DMS79 (cell line): ENCODE measurements at places on chromosomes 5 and 9.

DNA sequence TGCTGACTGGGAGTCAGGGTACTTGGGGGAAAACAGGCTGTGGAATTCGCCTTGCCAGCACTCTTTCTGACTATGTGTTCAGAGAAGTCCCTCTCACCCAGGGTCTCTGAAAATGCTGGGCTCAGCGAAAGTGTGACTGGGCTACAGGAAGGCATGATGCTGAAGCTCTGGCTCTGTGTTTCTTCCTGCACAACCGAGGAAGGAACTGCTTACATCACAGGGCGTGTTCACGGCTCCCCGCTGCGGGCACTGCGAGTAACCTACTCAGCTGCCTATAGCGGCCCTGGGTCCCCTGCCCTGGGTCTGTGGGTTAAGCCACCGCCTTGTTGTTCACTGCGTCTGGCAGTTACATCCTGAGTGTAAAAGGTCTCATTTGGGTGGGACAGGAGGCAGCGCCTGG, 222.4 kb upstream of the IRX4 start:
- no peak for DNase-seq

DNA sequence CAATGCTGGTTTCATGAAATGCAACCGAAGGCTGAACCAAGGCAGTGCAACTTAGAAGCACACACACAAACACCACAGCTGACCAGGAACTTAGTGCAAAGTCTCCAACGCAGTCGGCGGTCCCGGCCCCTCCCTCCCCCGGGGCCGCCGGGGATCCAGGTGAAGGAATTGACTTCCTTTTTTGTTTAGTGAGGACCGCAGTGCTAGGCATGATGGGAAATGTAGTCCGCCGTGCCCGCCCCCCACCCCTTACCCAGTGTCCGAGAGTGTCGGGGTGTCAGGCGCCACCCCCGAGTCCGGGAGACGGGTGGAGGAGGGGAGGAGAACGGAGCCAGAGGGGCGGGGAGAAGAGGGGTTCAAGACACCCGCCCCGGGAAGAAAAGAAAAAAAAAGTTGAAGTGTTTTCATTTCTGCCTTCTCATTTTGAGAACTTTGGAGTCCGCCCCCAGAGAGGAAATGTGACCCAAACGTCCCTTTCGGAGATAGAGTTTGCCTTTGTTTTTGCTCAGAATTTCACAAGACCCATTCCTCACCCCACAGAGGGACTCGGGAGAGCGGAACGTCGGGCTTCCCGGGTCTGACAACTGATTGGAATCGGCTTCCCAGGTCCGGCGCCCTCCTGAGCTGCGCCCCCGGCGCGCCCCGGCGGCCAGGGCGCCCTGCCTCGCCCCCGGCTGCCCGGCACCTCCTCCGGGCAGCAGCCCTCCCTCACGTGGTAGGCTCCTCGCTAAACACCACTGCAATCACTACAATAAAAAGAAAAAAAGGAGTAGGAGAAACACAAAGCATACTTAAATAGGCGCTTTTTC, 2.0 kb downstream of the IER5L start:
- DNase-seq: peak; percentile 66

- DNase-seq: no peak
Measured at GRCh38 chr9:88177371-88177770, 39.1 kb upstream of the SPATA31C2 start.

DNA sequence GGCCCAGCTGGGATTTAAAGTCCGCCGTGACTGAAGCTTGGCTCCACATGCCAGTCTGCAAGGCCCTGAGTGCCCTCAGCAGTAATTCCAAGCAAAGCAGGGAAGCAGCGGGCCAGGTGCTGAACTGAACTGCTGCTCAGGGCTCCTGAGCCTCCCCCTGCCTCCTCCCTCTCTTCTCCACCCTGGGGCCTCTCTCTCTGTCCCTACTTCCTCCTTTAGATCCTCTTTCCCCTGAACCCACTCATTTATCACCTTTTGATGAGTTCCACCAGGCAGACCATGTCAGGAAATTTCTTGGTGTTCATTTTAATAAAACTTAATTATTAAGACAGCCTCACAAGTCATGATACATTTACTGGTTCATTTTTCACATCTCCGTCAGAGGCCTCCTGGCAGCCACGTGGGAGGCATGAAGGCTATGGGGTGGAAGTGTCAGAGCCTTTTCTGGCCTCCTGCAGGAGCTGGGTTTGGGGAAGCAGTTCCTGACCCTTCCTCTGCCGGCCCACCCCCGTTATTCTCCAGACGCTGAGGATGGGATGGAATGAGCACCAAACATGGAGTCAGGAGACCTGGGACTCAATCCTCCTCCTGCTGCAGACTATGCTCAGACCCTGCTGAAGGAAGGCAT, 32.2 kb upstream of the KCNIP1 start:
- DNase-seq: no peak

GRCh38 chr9:134245179-134245578, 80.8 kb upstream of the RNU6ATAC start:
- DNase-seq: no peak

GRCh38 chr9:68704498-68704813, 584 bp upstream of the PIP5K1B start:
- DNase-seq: no peak

GRCh38 chr5:145917288-145917687, 19.1 kb upstream of the SH3RF2 start:
- no peak for DNase-seq

DNA sequence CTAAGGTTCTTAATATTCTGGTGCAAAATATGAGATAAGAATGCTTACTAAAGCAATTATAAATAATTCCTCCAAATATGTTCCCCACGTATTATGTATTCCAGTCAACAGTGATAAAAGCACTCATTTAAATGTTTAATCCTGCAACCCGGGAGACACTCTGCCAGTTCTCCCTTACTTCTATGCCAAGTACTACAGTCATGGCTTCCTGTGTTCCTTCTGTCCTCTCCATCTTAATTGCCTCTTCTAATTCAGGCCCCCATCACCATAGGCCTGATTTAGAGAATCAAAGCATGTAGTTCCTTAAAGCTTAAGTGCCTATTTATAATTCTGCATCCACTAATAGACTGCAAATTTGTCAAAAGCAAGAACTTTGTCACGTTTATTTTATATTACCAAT, 474.8 kb downstream of the SEMA5A start:
- no peak for DNase-seq

GRCh38 chr5:95872346-95873268, 50.1 kb upstream of the GLRX start:
- DNase-seq: no peak

DNA sequence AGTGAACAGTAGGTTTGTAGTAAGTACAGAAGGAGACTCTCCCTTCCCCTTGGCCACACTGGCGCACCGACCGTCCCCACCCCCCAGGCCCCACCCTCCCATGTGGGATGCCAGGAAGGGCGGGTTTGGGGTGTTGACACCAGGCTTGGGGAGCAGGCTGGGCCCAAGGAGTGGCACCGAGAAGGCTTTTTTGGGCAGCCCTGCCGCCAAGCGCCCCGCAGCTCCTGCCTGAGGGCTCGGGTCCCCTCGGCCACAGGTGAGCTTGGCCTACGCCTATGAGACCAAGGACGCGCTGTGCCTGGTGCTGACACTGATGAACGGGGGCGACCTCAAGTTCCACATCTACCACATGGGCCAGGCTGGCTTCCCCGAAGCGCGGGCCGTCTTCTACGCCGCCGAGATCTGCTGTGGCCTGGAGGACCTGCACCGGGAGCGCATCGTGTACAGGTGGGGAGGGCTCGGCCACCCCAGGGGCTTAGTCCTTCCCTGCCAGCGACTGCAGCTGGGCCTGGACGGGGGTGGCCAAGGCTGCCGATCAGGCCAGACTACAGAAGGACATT, 7.3 kb downstream of the GRK6 start:
- no peak for DNase-seq

GRCh38 chr9:104927216-104927911, 591 bp downstream of the ABCA1 start:
- no peak for DNase-seq

GRCh38 chr5:120124961-120125360, 339.1 kb upstream of the PRR16 start:
- DNase-seq: no peak

DNA sequence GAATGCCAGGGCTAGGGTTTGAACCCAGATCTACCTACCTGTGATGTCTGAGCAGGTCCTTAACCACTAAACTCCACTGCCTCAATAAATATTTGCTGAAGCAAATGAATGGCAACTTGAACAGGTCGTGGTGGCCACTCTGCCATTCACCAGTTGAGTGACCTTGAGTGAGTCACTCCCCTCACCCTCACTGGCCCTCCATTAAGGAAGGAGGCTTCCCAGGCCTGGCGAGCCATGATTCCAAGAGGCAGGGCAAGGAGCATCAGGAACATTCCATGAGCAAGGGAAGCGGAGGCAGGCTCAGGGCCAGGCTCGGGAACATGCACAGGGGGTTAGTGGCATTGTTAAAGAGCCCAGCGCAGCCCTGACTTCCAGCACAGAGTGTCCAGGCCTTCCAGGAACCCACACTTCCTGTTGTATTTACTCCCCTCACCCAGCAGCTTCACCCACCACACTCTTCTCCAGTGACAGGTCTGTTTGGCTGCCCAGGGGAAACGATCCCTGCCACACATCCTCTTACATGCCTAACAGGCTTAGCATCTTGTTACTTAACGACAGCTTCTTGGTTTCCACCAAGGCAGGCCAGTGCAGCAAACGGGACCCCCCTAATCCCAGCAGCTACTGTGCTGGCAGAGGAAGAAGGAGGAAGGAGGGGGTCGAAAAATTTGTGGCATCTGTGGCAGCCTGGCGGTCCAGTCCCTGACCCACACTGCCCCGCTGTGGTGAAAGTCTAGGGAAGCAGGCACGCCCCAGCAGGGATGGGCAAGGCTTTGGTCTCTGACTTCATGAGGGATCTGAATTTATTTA, 43.7 kb upstream of the TTC1 start:
- no peak for DNase-seq

DNA sequence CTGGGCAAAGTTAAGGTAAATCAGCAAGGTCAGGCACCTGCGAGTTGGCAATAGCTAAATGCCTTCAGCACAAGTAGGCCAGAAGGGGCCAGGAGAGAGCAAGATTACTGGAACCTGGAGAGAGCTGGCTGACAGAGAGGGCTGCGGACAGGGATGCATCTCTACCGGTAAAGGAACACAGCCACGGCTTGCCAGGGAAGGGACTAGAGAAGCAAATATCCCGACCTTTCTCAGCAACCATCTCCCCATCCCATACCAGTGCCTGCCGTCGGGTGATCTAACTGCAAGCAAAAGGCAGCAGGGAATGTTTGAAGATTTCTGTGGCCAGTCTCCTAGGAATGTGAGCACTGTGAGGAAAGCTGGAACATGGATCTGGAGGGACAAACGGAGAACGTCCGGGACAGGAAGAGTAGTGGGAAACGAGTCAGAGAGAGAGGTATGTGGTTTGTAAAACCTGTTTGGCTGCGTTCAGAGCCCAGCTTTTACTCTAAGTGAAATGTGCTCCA, 15.9 kb upstream of the ABLIM3 start:
- DNase-seq: no peak
